A549 treated with GW870086 at 1 μM for 4 hours (cell line): ENCODE measurements at places on chromosomes 5 and 9. TPM values are rescaled to one million over a fixed set of nuclear protein-coding genes. Genes with fewer than 3 reads are reported as not detected.

Gene MLANA
- not detected in 5 replicates for total RNA-seq

Gene PLAC8L1
- total RNA-seq: 0.26 TPM in 1 of 5 replicates, not detected in the others

Gene LECT2
- total RNA-seq: not detected in 5 replicates

Gene MRPL41
- 57.7 to 99.0 TPM (median 89.5 TPM) in 5 replicates for total RNA-seq

Gene PCDH12
- total RNA-seq: not detected in 5 replicates

Gene IL4
- total RNA-seq: not detected in 5 replicates

Gene VCP
- total RNA-seq: 266 to 301 TPM (median 280 TPM) in 5 replicates

Gene THBS4
- total RNA-seq: 0.28 TPM in 1 of 5 replicates, not detected in the others

Gene GABRA1
- not detected in 5 replicates for total RNA-seq

Gene ZNF462
- total RNA-seq: 4.3 to 4.6 TPM (median 4.5 TPM) in 5 replicates

Gene POU5F2
- total RNA-seq: not detected in 5 replicates

Gene MYO10
- total RNA-seq: 34.3 to 43.6 TPM (median 42.2 TPM) in 5 replicates

Gene LIX1
- not detected in 5 replicates for total RNA-seq

Gene IL9
- not detected in 5 replicates for total RNA-seq

Gene ADAMTS6
- total RNA-seq: 0.03 to 0.16 TPM (median 0.06 TPM) in 5 replicates

Gene SNX2
- total RNA-seq: 36.3 to 56.9 TPM (median 39.4 TPM) in 5 replicates

Gene BARHL1
- total RNA-seq: not detected in 5 replicates
